ENCODE measurements at places on chromosomes 6 and 20.
A peak's percentile ranks its signal among the peaks of the same experiment; 100 is the strongest.

GRCh38 chr6:45732731-45733130 is 282.9 kb downstream of the CLIC5 start:
- DNase-seq: no peak

- no peak for DNase-seq
Observed at GRCh38 chr20:33948480-33948879, 45.2 kb upstream of the RALY start.

- DNase-seq: no peak
Observed at GRCh38 chr20:36768768-36769430, 4.7 kb downstream of the DSN1 start.

GRCh38 chr6:50791900-50792508 is 26.7 kb upstream of the TFAP2B start:
- DNase-seq: no peak

DNA sequence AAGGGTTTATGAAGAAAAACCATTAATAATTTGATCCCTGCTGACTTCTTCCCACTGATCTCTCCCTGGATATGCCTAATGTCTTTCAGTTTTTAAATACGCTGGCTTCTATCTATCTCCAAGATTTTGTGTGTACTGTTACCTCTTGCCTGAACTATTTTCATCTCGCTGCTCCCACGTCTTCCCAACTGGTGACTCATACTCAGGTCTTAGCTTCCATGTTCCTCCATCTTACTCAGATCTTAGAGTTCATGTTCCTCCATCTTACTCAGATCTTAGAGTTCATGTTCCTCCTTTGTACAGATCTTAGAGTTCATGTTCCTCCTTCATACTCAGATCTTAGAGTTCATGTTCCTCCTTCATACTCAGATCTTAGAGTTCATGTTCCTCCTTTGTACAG is 21.6 kb downstream of the GPR6 start:
- DNase-seq: no peak

DNA sequence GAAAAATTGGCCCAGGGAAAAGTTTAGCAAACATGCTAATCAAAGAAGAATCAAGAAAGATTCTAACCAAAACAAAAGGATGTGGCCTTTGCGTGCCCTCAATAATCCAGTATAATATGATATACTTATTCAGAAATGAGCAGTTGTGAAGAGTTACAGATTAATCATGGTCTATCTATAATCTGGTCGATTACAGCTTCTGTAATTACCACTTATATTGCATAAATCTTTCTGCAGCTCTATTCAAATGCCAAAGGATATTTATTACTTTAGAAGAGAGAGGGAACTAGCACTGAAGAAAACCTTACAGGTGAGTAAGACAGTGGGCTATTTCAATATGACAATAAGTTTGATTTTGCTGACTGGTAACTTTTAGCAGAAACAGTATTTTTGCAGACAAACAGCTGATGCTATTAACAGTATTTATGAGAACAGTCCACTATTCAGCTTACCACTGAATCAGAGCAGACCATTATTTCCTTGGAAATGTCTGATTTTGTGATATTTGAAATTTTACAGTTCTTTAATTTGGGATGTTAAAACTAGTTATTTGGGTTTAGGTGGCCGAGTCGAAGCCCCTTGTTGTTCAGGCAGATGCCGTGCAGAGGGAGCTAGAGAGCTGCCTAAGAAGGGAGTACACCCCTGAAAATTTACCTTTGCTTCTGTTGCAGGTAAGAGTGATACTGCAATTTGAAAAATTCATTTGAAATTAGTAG is 92.2 kb downstream of the CEP57L1 start:
- peak; percentile 67 for DNase-seq

- no peak for DNase-seq
Observed at GRCh38 chr6:51559059-51559458, 528.4 kb downstream of the PKHD1 start.

DNA sequence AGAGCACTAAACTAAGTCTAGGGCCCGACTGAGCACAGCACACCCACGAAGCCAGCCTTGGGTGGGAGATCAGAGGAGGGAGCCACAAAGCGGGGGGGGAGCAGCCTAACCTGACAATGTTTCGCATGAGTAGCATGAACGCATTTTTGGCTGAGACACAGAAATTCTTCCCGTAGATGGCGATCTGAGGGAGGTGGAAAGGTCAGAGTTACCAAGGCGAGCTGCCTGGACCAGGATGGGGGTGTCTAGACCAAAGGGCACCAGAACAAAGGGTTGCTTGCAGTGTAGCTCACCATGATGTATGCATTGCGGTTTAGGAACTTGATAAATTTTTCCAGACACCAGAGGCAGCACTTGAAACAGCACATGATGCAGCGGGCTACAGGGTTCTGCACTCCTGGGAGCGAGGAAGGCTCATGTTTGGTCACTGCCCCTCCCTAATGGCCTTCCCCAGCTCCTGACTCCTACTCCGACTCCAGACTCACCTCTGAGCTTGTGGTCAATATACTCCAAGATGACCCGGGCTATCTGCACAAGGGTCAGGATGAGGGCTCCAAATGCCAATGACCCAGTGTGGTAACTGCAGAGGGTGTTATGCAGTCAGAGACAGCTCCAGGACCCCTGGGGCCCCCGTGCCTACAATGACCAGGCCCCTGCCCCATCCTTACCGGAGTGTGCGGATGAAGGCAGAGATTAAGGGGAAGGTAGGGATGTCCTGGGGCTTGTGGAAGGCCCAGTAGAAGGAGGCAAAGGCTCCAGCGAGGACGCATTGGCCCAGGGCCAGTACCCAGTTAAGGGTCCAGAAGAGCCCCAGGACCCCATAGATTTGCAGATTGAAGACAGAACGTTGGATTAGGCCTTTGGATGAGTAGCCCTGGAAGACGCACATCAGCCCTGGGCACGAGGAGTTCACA is 2.8 kb upstream of the NEU1 start:
- DNase-seq: no peak

DNA sequence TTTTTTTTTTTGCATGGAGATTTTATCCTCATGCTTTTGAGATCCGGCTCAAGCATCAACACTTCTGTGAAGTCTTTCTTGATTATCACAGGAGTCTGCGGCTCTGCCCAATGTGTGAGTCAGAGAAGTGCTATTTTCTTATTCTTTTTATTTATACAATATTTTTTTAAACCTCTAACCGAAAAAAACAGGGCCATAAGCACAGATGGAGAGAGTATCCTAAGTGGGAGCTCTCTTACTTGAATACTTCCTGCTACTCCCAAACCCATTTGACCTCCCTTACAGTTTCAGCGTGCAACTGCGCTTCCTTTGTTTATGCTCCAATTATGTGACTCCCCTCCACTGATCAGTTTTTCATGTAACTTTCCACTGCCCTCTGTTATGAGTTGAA is 8.7 kb upstream of the ATXN1 start:
- no peak for DNase-seq

GRCh38 chr6:127119102-127120022 is 891 bp downstream of the RSPO3 start:
- peak; percentile 58 for DNase-seq

GRCh38 chr6:112087916-112088315 is 525 bp downstream of the FAM229B start:
- DNase-seq: no peak

DNA sequence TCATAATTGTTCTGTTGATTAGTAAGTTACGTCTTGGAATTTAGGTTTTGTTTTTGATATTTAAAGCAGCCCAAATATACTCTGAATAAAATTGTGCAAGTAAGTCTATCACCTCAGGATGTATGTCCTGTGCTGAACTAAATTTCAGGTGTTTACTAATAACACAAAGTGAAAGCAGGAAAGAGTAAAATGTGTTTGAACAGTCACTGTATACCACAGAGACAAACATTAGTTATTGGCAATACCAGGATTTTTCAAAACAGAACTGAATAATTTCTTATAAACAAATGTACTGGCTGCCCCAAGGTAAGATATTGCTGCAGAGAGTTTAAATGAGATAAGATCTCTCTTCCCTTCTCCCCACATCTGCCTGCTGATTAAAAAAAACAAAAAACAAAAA is 404.7 kb upstream of the RUNX2 start:
- no peak for DNase-seq

DNA sequence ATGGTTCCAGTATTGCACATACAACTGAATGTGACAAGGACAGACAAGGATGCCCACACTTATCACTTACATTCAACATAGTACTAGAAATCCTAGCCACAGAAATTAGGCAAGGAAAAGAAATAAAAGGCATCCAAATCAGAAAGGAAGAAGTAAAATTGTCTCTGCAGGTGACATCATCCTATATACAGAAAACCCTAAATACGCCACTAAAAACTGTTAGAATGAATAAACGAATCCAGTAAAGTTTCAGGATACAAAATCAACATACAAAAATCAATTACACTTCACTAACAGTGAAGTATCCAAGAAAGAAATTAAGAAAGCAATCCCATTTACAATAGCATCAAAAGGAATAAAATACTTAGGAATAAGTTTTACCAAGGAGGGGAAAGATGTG is 66.1 kb downstream of the FAM217A start:
- DNase-seq: no peak

All from activated CD8-positive, alpha-beta memory T cell treated with anti-CD3 and anti-CD28 coated beads, Interleukin-2, amount 50 U/mL, for 48 hours (primary cell).